H1 (cell line): ENCODE measurements at places on chromosomes 16 and 17. TPM values are rescaled to one million over a fixed set of nuclear protein-coding genes. Genes with fewer than 3 reads are reported as not detected.

Gene KLHL10
- 0.19 TPM in 1 of 2 replicates, not detected in the other for total RNA-seq

GRCh38 chr17:4175921-4176807 lies 33.2 kb downstream of the CYB5D2 start:
- no peak for DNase-seq

GRCh38 chr16:56931271-56931891 lies 561 bp upstream of the HERPUD1 start:
- no peak for DNase-seq

GRCh38 chr17:63984651-63985386 lies 12.1 kb upstream of the SCN4A start:
- DNase-seq = no peak

DNA sequence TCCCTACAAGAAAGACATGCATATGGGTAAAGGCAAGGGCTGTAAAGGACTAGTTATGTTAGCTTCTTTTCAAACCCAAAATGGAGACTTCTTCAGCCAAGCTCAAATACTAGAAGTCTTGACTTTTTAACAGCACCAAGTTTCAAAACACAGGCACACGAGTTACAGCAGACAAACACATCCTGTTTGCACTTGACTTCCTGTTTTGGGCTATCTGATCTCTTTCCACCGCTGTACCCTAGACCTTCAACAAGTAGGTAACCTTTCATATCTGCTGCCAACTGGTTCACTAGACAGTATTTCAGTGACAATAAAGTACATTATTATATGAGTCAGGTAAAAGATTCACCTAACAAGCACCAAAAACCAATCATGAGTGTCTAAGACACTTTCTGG lies 12.3 kb downstream of the RFFL start:
- no peak for DNase-seq

DNA sequence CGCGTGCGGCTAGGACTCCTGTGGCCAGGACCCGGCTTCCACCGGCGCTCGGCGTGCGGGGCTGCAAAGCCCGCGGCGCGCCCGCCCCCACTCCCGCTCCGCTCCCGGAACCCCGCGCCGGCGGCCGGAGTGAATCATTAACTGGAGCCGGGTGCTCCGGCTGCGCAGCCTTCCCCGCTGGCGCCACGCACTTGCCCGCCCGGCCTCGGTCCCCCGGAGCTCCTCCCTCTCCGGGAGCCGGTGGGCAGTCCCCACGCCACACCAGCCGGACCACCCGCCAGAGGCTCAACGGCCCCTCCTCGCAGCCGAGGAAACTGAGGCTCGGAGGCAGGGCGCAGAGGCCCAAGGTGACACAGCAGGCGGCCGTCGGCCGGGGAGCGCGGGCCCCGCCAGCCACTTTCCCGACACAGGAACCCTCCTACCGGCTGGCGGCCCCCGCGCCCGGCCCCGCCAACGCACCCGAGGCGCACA lies 580 bp downstream of the BCAR1 start:
- DNase-seq = no peak
